ENCODE measurements at places on chromosomes 3 and 15. TPM values are rescaled to one million over a fixed set of nuclear protein-coding genes. Genes with fewer than 3 reads are reported as not detected.

The CDHR4 gene
- total RNA-seq, result not detected

The PPM1M gene
- total RNA-seq, result 17.6 TPM

The OSTN gene
- not detected for total RNA-seq

The SOX14 gene
- not detected for total RNA-seq

The TMEM207 gene
- total RNA-seq, result not detected

The C3orf49 gene
- total RNA-seq, result not detected

The HLTF gene
- total RNA-seq, result 32.0 TPM

The HCLS1 gene
- 1.8 TPM for total RNA-seq

The STRA6 gene
- not detected for total RNA-seq

The GABRR3 gene
- not detected for total RNA-seq

The MEGF11 gene
- total RNA-seq, result not detected

The ITIH1 gene
- not detected for total RNA-seq

The CCR9 gene
- not detected for total RNA-seq

The CASR gene
- not detected for total RNA-seq

The KAT2B gene
- total RNA-seq, result 7.3 TPM

The LIPH gene
- total RNA-seq, result not detected

The DTWD1 gene
- total RNA-seq, result 27.8 TPM

The GALNT15 gene
- 83.7 TPM for total RNA-seq

The CD200 gene
- not detected for total RNA-seq

The CADPS gene
- under 0.01 TPM for total RNA-seq

The FOXB1 gene
- not detected for total RNA-seq

The MST1R gene
- total RNA-seq, result 0.37 TPM

The ATP2B2 gene
- total RNA-seq, result not detected

The TIGIT gene
- total RNA-seq, result not detected

The ADAMTSL3 gene
- 0.37 TPM for total RNA-seq

The COL6A5 gene
- not detected for total RNA-seq

The SERINC4 gene
- 0.20 TPM for total RNA-seq

The DNAH12 gene
- total RNA-seq, result under 0.01 TPM
